ENCODE measurements at places on chromosomes 1 and 21. TPM values are rescaled to one million over a fixed set of nuclear protein-coding genes. Genes with fewer than 3 reads are reported as not detected.

Gene VSIG8
- total RNA-seq = not detected

Gene KRTAP7-1
- not detected for total RNA-seq

Gene AADACL3
- total RNA-seq = not detected

Gene CRABP2
- total RNA-seq = 0.45 TPM

Gene ALG14
- 4.1 TPM for total RNA-seq

Gene EPB41
- 100 TPM for total RNA-seq

Gene TMEM240
- total RNA-seq = not detected

Gene HEYL
- total RNA-seq = 0.15 TPM

Gene IL19
- not detected for total RNA-seq

Gene SHE
- not detected for total RNA-seq

Gene AGT
- total RNA-seq = not detected

Gene TDRD10
- total RNA-seq = not detected

Gene GUCA2B
- not detected for total RNA-seq

GRCh38 chr1:220892997-220893700, 13.9 kb downstream of the HLX start:
- DNase-seq = no peak

DNA sequence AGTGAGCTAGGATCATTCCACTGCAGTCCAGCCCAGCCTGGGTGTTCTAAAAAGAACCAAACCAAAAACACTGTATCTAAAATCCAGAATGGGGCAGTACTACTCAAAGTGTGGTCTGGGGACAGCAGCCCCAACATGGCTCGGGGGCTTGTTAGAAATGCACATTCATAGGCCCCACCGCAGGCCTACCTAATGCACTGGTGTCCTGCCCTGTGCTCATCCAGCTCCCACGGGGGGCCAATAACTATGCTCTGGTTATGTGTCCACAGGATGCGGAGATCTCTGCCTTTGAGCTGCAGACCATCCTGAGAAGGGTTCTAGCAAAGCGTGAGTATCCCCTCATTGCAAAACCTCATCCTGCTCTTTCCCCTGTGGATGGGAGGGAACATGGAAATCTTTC, 51.5 kb downstream of the CAPN2 start:
- no peak for DNase-seq

DNA sequence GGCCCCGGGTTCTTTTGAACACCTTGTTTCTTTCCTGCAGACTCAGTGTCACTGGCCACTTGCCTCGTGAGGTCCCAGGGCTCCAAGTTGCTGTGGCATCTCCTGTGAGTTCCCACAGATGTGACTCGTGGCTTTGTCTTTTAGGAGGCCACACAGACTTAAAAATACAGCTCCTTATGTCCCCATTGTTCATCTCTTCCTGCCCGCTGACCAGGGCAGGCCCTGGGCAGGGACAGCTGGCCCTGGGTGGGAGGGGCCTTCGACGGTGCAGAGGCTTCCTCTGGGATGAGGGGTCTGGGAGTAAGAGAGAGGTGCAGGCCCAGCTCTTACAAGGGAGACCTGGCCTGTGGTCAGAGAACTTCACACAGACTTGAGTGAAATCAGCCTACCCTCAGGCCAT, 15.6 kb downstream of the LDLRAP1 start:
- DNase-seq = no peak

- no peak for DNase-seq
Observed at GRCh38 chr21:16797966-16798365, 714.9 kb upstream of the CXADR start.

DNA sequence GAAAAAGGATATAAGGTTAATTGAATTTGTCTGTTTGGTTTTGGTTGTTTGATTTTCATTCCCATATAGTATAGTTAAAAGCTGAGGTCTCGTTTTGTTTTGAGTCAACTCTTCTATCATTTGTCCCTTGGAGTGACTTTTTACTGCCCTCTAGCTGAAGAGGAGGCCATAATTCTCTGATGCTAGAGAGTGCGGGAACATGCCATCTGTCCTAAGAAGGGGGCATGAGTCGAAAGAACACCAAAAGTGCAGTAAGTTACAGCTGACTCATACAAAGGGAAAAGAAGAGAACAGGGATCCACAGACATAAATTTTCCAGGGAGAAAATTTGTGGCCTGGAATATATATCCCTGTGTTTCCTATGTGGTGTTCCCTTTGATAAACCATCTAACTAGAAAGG, 4.1 kb downstream of the KRTAP21-3 start:
- DNase-seq = no peak

GRCh38 chr1:243730487-243731150, 119.4 kb downstream of the AKT3 start:
- no peak for DNase-seq

DNA sequence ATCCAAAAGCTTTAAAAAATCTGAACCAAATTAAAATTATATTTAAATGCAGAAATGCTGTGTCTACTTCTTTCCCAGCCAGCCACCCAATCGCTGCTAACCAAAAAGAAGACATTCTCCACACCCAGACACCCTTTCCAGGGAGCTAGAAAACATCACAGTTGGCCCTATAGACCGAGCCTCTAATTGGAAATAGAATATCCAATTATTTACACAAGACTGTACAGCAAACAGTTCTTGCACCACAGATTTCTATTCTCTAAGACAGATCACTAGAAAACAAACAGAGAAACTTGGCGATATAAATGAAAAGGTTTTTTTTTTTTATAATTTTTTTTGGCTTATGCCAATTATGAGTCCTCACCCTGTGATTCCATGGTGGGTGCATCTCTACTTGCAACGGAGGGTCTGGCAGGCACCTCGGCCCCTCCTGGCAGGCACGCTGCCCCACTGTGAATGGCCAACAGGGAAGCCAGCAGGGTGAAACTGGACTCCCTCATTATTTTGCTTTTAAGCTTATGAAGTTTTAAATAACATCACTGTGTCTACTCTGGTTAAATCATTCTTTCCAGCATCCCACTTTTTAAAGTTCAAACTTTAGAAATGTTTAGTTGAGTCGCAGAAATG, 29.2 kb downstream of the BCAR3 start:
- DNase-seq = no peak

DNA sequence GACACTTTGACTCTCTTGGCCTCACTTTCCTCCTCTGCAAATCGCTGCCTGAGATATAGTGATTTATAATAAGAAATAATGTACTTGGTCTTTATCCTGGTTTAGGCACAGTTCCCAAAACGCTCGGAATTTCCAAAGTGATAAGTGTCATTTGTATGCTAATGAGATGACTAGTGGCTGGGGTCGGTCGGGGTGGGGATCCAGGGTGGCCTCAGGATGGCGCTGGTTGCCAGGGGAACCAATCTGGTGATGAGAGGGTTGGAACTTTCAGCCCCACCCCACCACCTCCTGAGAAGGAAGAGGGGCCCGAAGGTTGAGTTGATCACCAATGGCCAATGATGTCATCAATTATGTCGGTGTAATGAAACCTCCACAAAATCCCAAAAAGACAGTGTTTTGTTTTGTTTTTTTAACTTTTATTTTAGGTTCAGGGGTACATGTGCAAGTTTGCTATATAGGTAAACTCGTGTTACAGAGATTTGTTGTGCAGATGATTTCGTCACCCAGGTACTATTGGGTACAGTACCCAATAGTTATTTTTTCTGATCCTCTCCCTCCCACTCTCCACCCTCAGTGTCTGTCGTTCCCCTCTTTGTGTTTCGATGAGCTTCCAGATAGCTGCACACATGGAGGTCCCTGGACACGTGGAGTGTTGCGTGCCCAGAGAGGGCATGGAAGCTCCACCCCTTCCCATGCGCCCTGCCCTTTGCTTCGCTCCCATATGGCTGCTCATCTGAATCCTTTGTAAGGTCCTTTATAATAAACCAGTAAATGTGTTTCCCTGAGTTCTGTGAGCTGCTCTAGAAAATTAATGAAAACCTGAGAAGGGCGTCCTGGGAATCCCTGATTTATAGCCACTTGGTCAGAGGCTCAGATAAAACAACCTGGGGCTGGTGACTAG, 97.2 kb downstream of the KCNN3 start:
- DNase-seq = peak; percentile 70

- DNase-seq = no peak
Observed at GRCh38 chr1:30905916-30906620, 2.5 kb downstream of the SDC3 start.

GRCh38 chr1:42940851-42941639, 17.6 kb downstream of the SLC2A1 start:
- DNase-seq = no peak

DNA sequence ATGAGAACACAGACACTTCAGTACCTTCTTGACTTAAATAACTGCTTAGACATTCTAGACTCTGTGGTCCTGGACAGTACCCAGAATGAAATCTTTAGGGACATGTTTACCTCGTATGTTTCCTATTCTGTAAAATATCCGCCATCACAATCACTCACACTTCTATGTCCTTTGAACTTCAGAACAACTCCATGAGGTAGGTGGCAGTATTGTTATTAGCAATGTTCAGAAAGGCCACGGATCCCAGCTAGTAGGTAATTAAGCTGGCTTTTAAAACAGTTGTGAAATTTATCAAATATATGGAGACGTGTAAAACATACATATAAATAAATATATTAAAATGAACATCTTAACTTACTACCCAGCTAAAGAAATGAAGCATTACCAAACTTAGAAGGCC, 83.4 kb downstream of the CACHD1 start:
- DNase-seq = no peak

- peak; percentile 47 for DNase-seq
Observed at GRCh38 chr1:18109756-18110597, 2.4 kb downstream of the IGSF21 start.

DNA sequence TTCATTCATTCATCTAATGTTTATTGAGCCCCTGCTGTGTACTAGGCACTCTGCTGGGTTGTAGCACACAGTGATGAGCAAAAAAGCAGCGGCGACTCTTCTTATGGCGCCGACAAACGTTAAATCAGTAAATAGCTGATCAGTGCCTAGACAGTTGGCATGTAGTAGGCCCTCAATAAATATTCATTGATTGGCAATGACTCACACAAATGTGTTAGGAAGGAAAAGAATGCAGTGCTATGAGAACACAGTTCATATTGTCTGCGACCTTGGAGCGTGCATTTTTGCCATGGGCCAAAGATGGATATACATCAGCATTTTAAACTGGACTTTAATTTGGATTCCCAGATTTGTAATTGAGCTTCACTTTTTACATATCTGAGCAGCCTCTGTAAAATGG, 52.0 kb downstream of the PRDM2 start:
- DNase-seq = no peak

DNA sequence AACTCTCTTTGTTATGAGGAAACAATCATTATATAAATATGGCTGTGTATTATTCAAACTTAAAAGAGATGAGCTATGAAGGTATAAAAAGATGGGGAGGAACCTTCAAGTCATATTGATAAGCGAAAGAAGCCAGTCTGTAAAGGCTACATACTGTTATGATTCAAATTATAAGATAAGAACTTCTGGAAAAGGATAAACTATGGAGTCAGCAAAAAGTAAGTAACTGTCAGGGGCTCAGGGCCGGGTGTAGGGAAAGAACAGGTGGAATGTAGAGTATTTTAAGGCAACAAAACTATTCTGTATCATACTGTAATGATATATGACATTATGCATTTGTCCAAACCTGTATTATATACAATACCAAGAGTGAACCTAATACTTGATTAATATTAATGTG, 573.1 kb upstream of the ZRANB2 start:
- DNase-seq = no peak

DNA sequence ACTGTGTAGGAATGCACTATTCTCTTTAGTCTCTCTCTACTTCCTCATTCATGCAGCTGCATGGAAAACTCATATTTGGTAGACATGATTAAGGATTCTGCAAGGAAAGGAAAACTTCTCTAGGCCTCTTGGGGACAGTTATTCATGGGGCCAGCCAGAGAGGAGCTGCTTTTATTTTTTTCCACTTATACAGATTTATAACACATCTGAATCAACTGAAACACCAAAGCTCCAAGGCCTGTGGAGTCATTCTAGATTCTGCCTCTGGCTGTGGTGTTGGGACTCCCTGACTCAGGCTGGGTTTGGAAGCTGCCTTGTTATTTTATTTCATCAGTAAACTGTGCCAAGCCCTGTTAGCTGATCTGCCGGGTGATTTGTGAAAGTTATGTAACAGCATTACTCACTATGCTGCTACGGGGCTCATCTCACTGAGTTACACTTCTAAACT, 83.9 kb upstream of the EDEM3 start:
- DNase-seq = no peak

DNA sequence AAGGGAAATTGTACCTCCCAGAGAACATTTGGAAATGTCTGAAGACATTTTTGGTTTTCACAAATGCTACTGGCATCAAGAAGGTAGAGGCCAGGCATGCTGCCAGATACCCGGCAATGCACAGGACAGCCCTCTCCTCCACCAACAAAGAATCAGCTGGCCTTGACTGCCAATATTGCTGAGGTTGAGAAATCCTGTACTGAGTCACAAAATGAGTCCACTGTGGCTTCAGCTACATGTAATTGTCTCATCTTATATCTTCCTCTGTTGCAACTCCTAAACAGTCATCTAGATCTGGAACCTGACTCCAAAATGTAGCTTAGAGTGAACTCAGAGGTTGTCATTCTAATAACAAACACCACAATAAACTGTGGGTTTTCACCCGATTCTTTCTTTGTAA, 327.5 kb upstream of the POGK start:
- no peak for DNase-seq

- DNase-seq = peak; percentile 62
Observed at GRCh38 chr1:8423692-8424538, 106.0 kb downstream of the SLC45A1 start.

DNA sequence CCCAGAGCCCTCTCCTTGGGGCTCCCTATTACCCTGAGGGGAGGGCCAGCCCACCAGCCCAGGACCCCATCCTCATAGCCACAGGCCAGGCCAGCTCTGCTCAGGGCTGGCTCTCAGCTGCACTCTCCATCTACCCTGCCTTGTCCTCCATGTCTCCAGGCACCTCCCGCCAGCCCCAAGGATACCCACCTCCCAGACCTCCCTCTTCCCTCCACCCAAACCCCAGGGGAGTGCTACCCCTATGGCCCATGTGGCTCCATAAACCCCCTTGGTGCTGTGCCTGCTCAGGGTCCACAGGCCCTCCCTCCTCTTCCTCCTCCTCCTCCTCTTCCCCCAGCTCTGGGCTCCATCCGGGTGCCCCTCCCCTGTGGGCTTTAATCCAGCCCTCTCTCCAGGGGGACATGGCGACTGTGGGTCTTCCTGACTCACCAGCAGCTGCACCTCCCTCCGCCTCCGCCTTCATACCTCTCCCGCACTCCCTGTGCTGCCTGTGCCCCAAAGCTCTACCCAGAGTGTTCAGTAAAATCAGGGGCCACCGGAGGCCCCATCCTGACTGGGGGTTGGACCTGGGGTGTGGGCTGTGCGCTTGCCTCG, 9.1 kb downstream of the YBEY start:
- no peak for DNase-seq

- DNase-seq = no peak
Observed at GRCh38 chr1:37831809-37832208, 23.8 kb upstream of the YRDC start.

GRCh38 chr1:201724039-201724765, 104.8 kb upstream of the IPO9 start:
- no peak for DNase-seq

DNA sequence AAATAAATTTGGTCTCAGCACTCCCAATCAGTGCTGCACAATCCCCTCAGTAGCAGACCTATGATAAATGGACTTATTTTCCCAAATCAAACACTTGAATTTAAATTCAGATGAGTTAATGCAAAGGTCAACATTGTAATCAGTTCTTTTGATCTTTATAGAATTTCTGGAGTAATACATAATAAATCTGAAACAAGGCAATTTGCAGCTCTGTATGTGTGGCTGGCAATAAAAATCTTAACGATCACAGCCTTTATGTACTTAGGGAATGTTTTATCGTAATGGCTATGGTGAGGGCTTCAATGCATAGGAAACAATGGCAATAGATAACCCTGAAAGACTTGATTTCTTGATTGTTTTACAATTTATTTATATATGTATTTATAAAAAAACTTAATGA, 91.4 kb downstream of the GPATCH2 start:
- no peak for DNase-seq
